Kidney epithelial cell (primary cell): ENCODE measurements at places on chromosomes 11 and 22. TPM values are rescaled to one million over a fixed set of nuclear protein-coding genes. Genes with fewer than 3 reads are reported as not detected.

OR51E1 gene
- not detected in 2 replicates for total RNA-seq

ENTHD1 gene
- not detected in 2 replicates for total RNA-seq

KRTAP5-2 gene
- total RNA-seq: not detected in 2 replicates

ALKBH8 gene
- total RNA-seq: 7.1 and 7.2 TPM in 2 replicates

- DNase-seq: no peak
These were observed 19.9 kb downstream of the PHLDA2 start for GRCh38 chr11:2909133-2909902.

GRCh38 chr11:2272946-2273280 is 2.5 kb upstream of the ASCL2 start:
- DNase-seq: no peak

DNA sequence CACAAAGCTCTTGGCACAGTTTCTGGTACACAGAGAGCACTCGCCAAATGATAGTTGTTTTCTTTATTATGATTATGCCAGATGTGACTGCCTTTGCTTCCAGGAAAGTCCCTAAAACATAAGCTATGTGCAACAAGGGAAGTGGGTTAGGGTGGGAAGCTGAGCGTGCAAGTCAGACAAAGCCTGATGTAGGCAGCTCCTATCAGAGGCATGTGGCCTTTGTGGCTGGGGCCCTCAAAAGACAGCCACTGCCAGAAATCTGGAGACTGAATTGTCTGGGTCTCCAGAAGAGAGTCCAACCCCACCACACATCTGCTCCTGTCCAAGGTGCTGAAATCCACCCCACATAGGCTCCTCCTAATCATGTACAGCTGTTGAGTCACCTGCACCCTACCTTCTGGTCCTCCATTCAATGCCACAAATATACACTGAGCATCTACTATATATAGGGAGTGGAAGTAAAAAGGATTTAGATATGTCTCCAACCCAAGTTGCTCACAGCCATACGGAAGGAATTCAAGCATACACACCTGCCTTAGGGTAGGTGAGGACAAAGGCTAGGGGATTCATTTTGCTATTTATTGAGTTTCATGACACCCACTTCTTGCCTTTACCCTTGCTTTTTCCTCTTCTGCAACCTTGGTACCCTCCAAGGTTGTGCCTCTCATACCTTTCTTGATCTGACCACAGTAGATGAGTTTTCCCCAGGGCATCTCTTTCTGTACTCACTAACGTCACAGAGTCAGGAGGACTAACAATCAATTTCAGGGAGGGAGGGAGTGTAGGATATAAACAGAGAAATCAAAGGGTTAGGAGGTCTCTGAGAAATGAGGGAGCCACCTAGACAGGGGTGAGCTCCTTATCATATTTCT is 12.4 kb downstream of the SEC14L3 start:
- DNase-seq: no peak

- DNase-seq: no peak
These were observed 102.2 kb downstream of the TRIM29 start for GRCh38 chr11:120035756-120036155.

- no peak for DNase-seq
These were observed 25.4 kb downstream of the FXYD6 start for GRCh38 chr11:117851106-117851505.

- DNase-seq: no peak
These were observed at the start of gene FAM89B for GRCh38 chr11:65572356-65573051. FAM89B (plus strand) TSS chr11:65572538; CDS start chr11:65572670, 132 bp downstream.

GRCh38 chr11:27122001-27122400 is 81.4 kb downstream of the BBOX1 start:
- no peak for DNase-seq

DNA sequence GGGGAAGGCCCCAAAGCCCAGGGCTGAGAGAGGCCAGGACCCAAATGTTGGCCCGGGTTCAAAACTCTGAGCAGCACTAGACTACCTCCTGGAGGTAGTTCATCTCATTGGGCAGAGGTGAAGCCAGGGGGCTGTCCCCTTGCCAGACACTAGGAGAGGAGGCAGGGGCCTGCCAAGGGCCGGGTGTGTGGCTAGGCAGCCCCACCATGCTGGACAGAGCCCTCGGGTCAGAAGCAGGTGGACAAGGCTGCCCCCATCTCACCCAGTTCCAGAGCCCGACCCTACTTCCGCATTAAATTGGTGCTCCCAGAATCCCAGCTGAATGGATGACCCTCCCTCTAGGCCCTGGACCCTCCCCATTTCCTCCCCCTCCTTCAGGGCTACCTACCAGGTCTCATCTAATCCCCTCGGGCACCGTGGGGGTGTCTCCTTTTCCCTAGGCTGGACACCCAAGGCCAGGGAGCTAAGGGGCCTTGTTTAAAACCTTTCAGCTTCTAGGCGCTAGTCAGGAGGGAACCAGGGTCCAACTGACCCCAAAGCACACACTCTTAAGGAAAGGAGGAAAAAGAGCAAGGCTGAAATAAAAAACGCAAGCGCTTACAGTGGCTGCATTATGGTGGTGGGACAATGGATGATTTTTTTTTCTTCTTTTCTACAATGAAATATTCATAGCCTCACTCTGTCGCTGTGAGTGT is 72.1 kb upstream of the TCF20 start:
- no peak for DNase-seq

DNA sequence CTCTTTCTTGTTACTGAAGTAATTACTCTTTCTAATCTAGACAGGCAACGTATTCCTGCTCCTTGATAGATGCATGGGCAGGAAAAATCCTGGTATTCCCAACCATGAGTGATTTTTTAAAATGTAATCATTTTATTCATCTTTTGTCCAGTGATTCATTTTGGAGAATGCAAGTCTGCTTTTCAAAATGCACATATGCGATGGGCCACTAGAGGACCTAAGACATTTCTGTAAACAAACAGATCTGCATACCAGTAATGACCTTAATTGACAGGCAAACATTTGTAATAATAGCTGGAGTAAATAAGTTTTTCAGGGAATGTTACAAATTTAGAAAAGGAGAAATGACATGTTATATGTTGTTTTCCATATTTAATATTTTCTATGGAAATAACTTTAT is 1167.6 kb downstream of the JRKL start:
- no peak for DNase-seq

DNA sequence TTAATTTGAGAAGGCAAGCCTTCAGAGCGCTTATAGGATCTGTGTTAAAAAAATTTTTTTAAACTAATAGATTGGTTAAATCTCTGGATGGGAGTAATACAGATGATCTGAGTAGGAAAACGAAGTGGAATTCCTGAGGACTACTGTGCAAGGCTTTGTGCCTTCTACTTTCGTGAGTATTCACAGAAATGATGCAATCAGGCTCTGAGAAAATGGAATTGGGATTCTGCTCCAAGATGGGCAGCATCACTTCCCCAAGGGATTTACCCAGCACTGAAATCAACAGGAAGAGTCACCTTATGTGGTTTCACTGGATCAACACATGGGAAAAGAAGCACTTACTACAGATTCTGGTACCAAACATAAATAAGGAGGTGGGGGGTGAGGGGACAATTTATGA is 12.5 kb downstream of the KMT5B start:
- no peak for DNase-seq

DNA sequence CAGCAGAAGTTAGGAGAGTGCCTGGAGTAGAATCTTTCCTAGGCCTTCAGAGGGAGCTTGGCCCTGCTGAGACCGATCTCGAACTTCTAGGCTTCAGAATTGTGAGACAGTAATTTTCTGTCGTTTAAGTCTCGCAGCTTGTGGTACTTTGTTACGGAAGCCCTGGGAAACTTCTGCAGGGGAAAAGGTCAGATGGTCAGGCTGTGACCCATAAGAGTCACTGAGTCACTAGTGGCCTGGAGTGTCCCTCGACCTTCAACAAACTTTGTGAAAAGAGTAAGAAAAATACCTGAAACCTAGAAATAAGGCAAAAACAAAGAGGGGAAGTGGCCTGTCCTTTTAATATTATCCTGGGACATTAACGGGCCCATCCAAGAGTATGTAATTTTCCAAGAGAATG is 34.6 kb downstream of the CSNK2A3 start:
- no peak for DNase-seq
